ENCODE measurements at places on chromosomes 6 and 20. TPM values are rescaled to one million over a fixed set of nuclear protein-coding genes. Genes with fewer than 3 reads are reported as not detected.

FAM209A gene
- 0.48 TPM for total RNA-seq

FERMT1 gene
- 1.5 TPM for total RNA-seq

SLC2A10 gene
- 13.9 TPM for total RNA-seq

DNA sequence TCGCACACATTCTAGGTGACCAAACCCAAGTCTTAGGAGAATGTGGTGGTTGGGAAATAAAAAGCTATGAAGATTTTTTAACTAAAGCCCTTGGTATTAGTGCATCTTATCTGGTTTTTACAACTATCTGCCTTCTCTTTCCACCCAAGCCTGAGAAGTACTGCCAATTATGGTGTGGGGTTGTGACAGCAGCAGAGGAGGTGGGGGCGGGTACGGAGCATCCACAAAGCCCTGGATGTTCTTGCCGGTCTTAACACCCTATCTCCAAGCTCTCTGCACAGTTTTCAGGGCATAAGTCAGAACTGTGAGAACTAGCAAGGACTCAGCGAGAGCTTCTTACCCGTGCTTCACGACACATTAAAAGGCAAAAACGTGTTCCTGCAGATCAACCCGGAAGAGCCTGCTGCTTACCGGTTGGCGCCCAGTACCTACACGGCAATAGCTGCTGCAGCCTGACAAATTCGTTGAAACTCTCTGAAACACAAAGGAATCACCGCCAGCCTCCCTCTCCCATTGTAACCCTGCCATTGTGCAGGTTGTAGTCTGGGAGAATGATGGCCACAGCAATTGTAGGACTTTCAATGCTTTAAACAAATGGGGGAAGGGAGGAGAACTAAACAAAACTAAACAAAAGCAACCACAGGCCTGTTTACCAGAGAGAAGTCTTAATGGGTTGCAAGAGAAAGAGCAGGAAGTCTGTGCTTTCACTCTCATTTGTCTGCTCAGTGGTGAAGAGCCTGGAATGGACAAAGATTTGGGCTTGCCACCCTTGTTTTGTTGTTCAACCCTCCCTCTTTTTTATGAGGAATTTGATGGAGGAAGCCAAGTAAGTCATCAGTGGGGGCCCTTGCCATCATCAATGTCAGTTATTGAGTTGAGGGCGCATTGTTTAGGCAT is 461.0 kb upstream of the JARID2 start:
- no peak overlapping the region for H3K27ac ChIP-seq
- no peaks in the 10 kb centered on the region for H3K27me3 ChIP-seq
- no peak overlapping the region for H3K4me3 ChIP-seq
- DNase-seq: no peak

DNA sequence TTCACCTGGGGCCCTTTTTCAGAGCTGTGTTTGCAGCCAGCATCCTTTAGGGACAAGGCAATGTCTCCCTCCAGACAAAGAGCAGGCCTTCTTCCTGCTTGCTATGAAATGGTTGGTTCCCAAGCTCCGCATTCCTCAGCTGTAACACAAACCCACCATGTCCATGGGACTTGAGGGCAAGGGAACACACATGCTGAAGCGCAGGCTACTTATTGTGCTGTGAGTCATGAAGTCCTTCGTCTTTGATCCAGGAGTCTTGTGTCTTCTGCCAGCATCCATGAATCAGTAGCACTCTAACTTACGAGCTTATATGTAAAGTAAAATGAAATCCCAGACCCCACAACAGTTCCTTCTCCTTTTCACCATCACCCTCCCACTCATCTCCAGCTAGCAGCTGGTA is 59.0 kb downstream of the ANKRD60 start:
- H3K4me3 ChIP-seq: no peak overlapping the region
- no peaks in the 10 kb centered on the region for H3K4me1 ChIP-seq
- no peaks in the 10 kb centered on the region for H3K36me3 ChIP-seq

GRCh38 chr6:166579237-166579850 is 7.1 kb downstream of the RAMACL start:
- no peaks in the 10 kb centered on the region for H3K4me1 ChIP-seq
- no peak overlapping the region for H3K4me3 ChIP-seq
- no peak for DNase-seq
- H3K27ac ChIP-seq: no peak overlapping the region
- H3K27me3 ChIP-seq: no peaks in the 10 kb centered on the region

DNA sequence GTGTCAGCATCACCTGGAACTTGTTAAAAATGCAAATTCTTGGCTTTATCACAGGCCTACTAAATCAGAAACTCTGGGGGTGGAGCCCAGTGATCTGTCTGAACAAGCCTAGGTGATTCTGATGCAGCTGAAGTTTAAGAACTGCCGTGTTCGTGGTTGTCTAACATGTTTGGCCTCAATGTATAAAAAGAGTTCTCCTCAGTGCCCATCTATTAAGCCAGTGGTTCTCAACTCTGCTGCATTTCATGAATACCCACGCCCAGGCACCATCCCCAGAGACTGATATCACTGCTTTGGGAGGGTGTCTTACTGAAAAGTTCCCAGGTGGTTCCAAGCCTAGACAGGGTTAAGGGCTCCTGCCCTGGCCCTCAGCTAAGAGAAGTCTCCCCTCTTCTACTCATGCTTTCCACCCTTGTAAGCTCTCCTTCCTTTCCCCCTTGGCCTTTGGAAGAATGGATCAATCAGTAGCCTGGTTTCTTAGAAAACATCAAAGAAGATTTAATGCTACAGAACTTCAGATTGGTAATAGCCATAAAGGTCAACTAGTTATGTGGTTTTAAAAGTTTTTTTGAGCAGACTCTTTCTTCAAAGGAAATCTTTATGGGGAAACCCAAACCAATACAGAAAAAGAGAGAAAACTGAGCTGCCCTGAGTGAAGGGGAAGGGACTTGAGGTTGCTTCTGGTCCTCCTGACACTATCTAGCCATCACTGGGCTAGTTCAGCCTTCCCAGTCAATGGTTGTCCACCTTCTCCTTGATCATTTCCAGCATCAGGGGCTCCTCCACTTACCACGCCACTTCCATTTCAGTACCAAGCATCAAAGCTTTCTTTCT is 38.9 kb upstream of the TNFAIP3 start:
- no peaks in the 10 kb centered on the region for H3K27me3 ChIP-seq
- no peaks in the 10 kb centered on the region for H3K36me3 ChIP-seq
- no peak for DNase-seq
- H3K27ac ChIP-seq: no peak overlapping the region
- H3K4me1 ChIP-seq: no peaks in the 10 kb centered on the region

DNA sequence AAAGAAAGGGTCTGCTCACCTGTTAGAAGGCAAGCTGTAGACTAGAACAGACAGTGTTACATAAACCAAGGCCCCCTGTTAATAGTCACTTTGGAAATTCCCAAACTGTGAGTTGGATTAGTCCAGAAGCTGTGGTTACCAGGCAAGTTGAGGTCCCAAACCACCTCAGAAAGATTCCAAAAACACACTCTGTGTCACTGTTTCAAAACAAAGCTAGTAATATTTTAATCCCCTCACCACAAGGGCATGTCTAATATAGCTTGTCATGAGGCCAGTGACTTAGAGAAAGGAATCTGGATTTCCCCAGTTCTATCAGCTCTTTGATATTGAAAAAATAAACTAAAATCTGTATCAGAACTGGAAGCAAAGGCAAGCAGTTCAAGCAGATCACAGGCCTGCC is 244.6 kb downstream of the HAO1 start:
- no peak overlapping the region for H3K27ac ChIP-seq
- no peaks in the 10 kb centered on the region for H3K36me3 ChIP-seq
- DNase-seq: no peak
- no peak overlapping the region for H3K4me3 ChIP-seq
- no peaks in the 10 kb centered on the region for H3K27me3 ChIP-seq

All from aorta (tissue), 5 donors.